Thyroid gland (tissue), 4 donors: ENCODE measurements at places on chromosomes 7 and 10.

GRCh38 chr10:82757901-82758300 lies 882.9 kb downstream of the NRG3 start:
- no peak for DNase-seq

- DNase-seq = no peak
These were observed 136.8 kb upstream of the PDE1C start for GRCh38 chr7:32206987-32207386.

DNA sequence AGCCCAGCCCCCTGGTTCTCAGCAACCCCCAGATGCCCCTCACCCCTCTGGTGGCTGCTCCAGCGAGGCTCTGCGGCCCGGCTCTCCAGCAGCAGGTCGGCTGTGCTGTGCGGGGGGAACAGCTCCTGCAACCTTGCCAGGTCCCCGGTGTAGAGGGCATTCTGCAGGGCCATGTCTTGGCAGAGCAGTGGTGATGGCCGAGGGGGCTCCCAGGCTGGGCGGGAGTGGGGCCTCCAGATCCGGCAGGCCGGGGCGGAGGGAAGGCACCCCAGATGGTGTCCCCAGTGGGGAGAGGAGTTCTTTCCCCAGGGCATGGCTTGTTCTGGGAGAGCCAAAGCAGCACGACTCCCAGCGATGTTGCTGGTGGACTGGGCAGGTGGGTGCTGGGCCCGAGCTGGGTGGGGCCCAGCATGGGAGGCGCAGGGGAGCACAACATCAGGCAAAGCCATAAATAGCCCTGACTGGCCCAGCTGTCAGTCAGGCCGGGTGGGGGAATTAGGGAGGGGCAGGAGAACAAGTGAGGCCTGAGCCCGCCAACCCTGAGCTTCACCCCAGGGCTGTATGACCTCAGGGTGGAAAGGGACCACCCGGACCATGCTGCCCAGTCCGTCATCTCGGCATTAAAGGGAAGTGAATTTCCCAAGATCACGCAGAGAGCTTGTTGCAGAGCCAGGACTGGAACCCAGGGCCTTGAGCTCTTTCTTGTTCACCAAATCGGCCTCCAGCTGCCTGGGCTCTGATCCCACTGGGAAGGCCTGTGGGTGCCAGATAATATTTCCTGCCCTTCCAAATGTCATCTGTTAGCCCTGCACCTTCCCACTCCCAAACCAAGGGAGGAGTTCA lies 580 bp upstream of the ASB10 start:
- DNase-seq = no peak

DNA sequence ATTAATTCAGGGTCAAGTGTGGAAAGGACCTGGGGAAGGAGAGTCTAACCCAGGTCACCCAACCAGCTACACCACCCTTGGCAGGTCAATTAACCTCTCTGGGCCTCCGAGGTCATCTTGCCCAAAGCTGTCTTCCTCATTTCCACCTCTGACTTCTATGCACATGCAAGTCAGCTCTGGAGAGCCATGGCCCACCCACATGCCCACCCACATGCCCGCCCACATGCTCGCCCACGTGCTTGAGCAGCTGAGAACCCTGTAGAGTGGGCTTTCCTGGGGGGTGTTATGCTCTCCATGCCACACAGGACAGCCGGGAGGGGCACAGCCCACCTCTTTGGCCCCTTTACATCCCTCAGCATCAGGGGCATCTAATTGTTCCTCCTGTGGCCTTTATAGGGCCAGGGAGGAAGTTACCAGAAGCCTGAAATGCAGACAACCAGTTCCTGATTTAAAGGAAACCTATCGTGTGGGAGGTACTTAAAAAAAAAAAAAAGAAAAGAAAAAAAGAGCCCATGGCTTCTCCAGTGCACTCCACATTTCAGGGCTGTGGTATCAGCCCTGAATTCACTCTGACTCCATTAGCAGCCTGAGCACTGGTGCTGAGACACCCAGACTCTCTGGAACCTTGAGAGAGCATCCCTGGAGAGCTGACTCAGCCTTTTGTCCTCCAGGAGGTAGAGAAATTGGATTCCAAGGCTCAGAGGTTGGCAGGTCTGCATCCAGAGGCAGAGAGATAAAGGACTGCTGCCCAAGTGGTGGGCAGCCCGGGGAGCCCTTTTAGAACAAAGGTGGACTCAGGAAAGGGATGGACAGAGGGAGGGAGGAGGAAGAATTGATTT lies 176.2 kb upstream of the ZMIZ1 start:
- DNase-seq = no peak

- no peak for DNase-seq
These were observed 89.9 kb downstream of the REEP3 start for GRCh38 chr10:63611078-63611477.

GRCh38 chr7:147859033-147859432 lies 731.5 kb upstream of the C7orf33 start:
- no peak for DNase-seq

DNA sequence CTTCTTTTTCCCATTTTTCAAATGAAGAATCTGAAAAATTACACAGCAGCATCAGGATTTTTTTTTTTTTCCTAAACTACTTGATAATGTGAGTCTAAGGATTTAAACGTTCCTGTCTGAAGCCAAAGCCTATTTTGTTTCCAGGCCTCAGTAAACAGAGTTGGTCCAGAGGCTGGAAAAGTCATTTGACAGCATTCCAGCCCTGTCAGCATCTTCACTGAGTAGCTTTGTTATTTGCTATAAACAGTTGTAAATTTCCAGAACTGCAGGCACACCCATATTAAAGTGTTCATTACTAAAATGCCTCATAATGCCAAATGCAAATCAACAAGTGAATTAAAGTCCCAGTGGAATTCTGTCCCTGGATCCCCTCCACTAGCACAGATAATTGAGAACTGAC lies 35.5 kb upstream of the KMT2E start:
- no peak for DNase-seq

DNA sequence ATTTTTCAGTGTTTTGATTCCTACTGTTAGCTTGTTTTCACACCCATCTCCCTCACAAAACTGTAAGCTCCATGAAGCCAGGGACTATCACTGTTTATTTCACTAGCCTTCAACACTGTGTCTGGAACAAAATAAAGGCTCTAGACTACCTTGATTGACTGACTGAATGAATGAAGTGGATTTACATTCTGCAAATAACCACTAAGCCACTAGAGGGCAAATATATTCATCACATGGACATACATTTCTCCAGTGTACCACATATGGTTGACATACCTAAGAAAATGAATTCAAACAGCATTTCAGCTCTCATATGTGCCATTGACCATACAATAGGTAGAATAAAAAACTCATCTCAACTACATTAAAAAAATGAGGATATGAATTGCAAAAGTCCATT lies 185.9 kb downstream of the RAB11FIP2 start:
- DNase-seq = no peak

DNA sequence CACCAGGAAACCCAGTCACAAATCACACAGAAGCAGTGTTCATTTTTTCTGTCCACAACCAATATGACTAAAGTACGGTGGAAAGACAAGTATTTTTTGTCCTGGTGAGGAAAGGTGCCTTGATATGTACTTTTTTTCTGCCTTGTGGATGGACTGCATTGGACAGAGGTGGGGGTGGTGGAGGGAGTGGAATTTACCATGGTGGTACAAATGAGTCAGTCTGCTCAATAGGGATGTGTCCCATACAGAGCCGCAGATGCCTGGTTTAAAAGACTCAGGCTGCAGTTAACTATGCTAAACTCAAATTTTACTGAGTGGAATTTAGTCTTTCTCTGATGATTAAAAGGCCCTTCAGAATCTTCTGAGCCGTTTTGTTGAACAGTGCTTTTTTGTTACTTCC lies 674.5 kb upstream of the GALNT17 start:
- DNase-seq = peak; percentile 24
